ENCODE measurements at places on chromosomes 5 and 9.
A peak's percentile ranks its signal among the peaks of the same experiment; 100 is the strongest.

- peak; percentile 3 for DNase-seq
Measured at GRCh38 chr9:113910036-113910639, 34.0 kb downstream of the ZNF618 start.

DNA sequence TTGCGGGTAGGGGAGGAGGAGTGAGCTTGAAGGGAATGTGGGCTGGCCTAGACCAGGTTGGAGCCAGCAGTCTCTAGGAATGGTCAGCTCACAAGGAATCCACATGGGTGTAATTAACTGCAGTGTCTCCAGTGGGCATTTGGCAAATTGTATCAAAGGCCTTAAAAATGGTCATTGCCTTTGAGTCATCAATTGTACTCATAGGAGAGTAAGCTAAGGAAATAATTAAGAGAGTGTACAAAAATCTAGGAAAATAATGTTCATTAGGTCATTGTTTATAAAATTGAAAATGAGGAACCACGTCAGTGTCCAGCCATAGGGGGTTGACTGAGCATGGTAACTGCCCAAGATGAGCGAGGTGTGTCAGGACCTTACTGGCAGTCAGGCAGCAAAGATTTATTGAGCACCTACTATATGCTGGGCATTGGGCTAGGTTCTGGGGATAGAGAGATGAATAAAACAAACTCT lies 29.8 kb upstream of the RPL26L1 start:
- DNase-seq = no peak

GRCh38 chr9:109440117-109440515 lies 58.0 kb downstream of the PTPN3 start:
- no peak for DNase-seq

DNA sequence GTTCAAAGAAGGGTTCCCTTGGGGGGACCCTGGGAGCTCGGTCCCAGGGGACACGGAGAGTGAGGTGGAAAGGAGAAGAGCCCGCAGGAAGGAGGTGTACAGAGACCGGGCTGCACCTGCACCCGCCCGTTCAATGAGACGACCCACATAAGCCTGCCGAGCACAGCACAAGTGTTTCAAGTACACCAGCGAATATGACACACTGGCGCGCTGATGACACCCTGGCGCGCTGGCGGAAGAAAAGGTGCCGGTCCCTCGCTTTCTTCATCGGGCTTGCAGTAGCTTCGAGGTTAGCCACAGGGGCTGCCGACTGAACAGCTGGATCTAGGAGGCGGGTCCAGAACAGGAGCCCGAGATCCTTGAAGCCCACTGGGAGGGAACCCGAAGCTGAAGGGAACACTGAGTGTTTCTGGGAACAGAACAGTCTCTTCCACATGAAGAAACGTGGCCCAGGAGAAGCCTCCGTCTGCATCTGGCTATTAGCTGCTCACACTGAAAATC lies 1.4 kb downstream of the TBC1D9B start:
- no peak for DNase-seq

DNA sequence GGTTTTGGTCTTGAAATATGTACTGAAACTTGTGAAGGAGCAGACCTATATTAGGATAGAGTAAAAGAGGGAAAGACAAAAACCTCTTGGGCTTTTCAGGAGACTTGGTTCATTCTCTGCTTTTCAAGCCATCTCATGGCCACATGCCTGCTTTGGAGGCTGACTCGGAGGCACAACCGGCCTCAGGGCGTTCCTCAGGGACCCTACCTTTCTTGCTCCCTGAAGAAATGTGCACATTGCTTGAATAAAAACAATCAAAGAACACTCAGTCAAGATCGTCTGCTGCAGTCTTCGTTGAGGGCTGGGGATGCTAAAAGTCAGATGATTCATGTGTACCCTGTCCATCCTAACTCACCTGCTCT lies 994 bp downstream of the IRGM start:
- DNase-seq = no peak

DNA sequence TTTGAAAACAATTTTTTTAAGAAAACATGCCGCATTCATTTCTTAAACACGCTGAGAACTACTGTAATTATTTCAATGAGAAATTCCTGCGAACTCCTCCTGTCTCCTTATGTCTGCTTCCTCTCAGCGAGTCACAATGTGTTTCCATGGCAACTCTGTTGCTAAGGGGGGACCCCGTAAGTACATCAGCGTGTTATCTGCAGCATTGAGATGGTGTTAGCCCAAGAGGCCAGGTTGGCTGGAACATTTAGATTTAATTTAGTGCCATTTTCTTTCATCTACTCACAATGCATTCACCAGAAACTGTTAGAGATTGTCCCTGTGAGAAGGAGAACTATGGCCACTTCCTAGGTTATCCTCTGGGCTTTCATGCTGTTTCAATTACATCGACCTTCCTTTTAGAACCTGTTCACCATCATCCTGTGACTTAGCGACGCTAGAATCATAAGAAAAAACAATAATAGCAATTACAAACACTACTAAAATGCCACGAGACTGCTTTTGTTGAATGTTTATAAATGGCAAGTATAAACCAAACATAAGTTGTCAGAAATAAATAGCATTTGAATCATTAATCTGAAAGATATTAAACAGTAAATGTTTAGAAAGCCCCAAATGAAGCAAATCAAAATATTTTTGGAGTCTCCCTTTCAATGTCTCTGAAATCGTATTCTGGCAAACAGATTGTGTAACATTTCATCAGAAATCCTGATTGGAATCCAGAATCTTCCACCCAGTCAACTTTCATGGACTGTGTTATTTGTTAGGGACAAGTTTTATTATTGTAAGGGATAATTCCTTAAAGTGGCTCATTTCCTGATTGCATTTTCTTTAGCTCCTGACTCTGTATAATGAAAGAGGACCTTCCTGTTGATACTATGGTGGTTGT lies 39.7 kb upstream of the SHC3 start:
- DNase-seq = no peak

DNA sequence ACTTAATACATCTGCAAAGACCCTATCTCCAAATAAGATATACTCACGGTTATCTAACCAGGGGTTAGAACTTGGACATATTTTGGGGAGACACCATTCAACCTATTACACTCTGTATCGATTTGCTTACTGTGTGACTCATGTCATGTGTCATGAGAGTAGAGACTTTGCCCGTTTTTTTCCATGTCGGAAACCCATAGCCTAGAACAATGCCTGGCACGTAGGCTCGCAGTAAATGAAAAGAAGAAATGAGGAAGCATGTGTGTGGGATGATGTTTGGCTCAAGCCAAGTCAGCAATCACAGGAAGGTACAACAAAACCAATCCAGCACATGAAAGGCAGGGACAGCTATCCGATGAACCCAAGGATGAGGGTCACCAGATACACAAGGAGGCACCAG lies 94.6 kb upstream of the DNAH5 start:
- no peak for DNase-seq

- DNase-seq = no peak
Measured at GRCh38 chr5:113356487-113356886, 78.3 kb downstream of the TSSK1B start.

GRCh38 chr9:85978496-85978895 lies 37.5 kb downstream of the NAA35 start:
- no peak for DNase-seq

DNA sequence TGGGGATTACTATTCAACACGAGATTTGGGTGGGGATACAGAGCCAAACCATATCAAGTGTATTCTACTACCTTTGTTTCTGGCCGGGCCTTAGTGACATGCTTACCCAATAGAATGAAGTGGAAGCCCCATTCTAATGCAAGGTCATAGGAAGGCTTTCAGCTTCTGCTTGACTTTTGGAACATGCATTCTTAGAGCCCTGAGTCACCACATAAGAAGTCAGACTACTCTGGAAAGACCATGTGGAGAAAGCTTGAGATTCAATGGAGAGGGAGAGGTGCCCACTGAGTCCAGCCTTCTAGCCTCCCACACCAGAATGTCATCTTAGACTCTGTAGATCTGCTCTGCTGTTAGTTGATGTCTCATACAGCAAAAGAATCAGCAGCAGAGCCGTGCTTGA lies 155.7 kb upstream of the FBN2 start:
- DNase-seq = no peak

- no peak for DNase-seq
Measured at GRCh38 chr5:78530342-78531096, 118.1 kb downstream of the LHFPL2 start.
